ENCODE measurements at places on chromosomes 5 and 9.

GRCh38 chr5:58462154-58462553 is 2.3 kb upstream of the PLK2 start:
- no peak for DNase-seq

GRCh38 chr5:8363138-8363537 is 494.2 kb downstream of the MTRR start:
- no peak for DNase-seq

DNA sequence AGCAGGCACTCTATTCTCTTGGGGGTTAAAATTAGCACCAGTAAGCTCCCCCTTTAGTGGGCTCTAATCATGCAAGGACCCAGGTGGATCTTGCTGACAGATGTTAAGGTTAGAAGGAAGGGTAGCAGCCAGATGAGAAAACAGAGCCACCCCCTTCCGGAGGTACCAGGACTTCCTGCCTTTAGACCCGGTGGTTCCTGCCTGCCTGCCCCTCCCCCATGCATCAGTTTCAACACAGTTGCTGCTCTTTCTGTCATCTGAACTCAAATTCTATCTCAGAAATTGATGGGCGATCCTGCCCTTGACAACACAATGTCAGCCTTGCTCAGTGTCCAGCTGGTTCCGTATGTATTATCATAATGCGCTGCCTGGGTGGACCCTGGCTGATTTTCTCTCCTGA is 287.3 kb downstream of the EBF1 start:
- peak; percentile 19 for DNase-seq

GRCh38 chr5:177538876-177539275 is 15.5 kb downstream of the FAM193B start:
- no peak for DNase-seq

DNA sequence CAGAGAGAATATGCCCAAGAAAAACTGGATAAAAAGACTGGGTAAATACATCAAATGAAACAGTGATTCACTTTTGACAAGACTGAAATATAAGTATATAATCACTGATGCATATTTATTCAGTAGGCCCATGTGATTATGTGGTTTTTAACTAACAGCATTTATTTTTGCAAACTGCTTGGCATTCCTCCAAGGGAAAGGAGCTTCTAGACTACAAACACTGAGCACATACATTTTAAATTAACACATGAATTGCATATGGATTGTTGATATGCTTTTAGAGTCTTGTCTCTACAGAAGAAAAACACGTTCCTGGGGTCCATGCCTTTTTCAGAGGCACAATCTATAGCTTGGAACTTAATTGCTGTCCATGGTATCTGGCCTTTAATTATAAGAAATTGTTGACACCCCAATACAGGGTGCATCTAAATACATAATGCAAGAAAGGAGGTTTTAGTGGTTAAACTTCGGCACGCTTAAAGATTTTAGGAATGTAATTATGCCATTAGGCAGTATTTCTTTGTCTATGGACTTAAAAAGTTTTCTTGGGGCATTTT is 6.9 kb upstream of the MEIKIN start:
- no peak for DNase-seq

DNA sequence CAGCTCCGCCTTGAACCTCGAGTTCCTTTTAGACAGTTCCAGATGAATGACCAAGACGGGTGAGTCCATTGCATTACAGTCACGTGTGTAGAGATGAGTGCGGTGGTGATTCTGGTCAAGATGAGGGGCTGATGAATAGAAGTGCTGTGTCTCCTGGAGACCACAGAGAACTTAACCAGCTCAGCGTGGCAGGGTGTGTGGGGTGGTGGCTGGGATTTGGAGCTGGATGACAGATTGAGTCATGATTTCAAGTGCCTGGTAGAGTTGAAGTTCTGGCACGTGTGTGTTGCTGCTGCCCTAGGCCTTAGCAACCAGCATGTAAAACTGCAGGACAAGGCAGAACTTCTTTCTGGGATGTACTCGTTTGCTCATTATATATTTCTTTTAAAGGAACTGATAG is 53.3 kb downstream of the PRRC2B start:
- no peak for DNase-seq

GRCh38 chr9:132381966-132382541 is 24.6 kb downstream of the TTF1 start:
- no peak for DNase-seq

DNA sequence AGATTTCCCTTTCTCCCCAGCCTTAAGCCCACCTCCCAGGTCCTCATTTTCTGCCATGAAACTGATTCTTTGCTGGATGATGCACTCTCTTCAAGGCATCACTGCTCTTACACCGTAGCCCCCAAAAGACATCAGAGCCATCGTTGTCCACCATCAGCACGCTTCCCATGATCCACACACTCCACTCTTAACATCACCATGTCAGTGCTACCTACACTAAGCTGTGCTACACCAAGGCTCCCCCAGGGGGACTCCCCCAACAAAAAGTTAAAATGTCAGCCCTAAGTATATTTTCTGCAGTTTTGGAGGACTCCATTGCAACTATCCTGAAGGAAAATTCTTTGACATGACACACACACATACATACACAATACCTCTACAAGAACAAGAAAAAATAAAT is 34.1 kb upstream of the KIF2A start:
- no peak for DNase-seq

GRCh38 chr5:42948961-42949347 is 91.2 kb downstream of the ANXA2R start:
- no peak for DNase-seq

DNA sequence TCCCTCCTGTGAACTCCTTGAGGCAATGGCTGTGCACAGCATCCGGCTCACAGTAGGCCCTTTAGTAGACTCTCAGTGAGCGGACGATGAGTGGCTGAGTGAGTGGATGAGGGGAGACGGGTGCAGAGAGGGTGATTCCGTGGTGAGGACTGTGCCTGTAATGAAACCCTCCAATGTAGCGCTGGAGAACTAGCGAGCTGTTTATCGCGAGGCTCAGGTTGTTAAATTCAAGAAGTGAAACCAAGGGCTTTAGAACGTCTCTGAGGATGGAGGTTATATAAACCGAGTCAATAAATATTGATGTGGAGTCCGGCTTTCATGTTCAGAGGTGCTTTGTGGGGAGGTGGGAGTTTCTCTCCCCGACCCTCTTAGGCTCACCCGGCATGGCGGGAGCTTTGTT is 53.2 kb downstream of the NSG2 start:
- DNase-seq: no peak

DNA sequence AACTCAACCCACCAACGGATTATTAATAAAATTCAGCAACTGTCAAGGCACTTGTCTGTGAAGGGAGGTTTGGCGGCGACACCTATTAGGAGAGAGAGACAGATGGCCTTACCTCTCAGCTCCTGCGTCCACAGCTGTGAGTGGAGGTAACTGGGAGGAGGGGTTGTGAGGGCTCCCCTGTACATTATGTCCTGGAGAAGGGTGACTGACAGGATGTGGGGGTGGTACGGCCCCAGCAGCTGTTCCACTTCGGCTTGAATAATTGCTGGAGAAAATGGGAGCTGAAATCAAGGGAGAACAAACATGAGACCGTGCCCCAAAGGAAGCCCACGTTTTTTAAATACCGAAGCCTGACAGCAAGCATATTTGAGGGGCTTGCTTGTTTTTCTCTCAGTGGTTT is 353.5 kb upstream of the RFX3 start:
- no peak for DNase-seq

- DNase-seq: peak; percentile 17
Measured at GRCh38 chr5:43396762-43397304, 15.4 kb downstream of the CCL28 start.

GRCh38 chr9:136403915-136404800 is 4.2 kb upstream of the SNAPC4 start:
- DNase-seq: no peak

DNA sequence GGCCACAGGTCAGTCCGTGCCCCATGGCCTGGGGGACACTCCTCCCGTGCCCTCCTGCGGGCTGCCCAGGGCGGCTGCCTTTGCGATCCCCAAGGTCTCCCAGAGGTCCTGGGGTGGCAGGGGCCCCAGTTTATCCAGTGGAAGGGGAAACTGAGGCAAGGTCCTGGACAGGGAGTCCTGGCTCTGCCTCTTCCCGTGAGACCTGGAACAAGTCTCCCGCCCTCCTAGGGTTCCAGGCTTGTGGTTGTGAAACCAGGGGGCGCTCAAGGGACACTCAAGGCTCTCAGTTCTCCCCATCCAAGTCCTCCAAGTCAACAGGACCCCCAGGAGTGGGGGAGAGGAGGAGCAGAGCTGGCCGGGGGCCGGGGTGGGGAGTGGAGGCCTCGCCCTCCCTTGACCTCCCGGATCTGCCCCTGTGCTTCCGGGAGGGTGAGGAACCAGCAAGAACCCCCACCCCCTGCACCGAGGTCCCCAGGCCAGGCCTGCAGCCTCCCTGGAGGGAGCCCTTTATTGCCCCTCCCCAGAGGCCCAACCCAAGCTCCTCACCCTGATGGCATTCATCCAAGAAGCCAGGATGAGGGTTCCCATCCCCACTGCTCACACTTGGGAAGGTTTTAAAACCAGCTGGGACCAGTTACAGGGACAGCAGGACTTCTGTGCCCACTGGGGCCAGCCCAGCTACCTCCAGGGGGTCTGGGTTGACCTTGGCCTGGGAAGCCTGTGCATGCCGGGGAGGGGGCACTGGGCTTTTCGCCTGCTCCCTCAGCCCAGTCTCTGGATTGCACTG is 24.7 kb upstream of the TMEM250 start:
- no peak for DNase-seq
